ENCODE measurements at places on chromosomes 5 and 9. TPM values are rescaled to one million over a fixed set of nuclear protein-coding genes. Genes with fewer than 3 reads are reported as not detected.

The IFNK gene
- total RNA-seq, result not detected

- DNase-seq, result peak; percentile 37
These were observed 270.8 kb downstream of the PSAT1 start for GRCh38 chr9:78567693-78568092.

DNA sequence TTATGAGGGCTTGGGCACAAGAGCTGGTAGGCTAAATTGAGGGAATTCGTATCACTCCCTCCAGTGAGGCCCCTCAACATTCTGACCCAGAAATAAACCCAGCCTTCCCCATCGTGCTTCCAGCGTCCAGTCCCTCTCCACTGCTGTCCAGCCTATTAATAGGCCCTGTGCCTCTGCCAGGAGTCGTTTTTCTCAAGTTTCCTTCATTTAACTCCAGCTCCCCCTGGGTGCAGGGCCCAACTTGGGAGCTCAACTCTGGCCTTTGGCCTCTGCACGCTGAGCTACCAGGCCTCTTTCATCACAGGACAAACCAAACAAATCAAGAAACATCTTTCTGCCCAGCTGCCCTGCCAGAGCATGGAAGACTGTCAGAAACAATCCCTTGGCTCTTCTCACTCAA is 10.0 kb downstream of the HBEGF start:
- no peak for DNase-seq

- no peak for DNase-seq
These were observed 4.4 kb upstream of the COL5A1 start for GRCh38 chr9:134637241-134637640.

DNA sequence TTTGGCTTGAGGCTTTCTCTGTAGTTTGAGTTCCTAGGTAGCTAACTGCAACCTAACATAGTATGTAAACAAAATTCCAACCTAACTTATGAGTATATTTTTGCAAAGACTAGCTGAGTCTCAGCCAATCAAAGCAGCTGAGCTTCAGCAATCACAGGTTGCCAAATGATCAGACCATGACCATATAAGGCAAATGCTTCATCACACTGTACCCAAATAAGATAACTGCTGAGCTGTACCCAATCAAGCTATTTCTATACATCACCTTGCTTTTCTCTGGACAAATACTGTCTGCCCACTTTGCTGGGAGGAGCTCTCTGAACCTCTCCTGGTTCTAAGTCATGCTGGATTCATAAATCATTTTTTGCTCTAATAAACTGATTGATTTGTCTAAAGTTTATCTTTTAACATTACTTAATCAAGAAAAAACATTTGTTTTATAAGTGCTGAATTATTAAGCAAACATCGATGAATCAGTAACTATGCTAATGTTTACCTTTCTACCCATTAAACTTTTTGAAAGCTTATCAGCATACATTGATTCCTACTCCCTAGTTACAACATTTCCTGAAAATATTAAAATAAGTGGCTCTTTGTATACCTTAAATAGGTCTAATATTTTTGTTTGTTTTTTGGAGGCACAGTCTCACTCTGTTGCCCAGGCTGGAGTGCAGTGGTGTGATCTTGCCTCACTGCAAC is 129.7 kb upstream of the PCA3 start:
- DNase-seq, result peak; percentile 63

DNA sequence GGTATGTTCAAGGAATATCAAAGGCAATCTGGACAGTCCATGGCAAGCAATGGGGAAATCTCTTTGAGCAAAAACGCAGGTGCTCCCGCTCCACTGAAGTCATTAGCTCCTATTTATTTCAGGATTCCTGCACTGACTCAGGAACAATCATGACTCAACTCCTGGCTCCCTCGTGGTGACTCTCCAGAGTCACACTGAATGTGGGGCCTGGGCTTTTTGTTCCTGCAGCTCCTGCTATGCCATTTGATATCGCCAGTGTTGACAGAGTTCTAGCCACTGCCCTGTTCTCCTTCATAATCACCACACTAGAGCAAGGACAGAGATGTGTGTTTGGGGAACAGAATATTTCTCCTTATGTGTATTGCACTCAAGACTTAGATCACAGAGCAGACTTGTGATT is 187.2 kb upstream of the ZNF462 start:
- peak; percentile 5 for DNase-seq

The C5orf58 gene
- not detected for total RNA-seq

DNA sequence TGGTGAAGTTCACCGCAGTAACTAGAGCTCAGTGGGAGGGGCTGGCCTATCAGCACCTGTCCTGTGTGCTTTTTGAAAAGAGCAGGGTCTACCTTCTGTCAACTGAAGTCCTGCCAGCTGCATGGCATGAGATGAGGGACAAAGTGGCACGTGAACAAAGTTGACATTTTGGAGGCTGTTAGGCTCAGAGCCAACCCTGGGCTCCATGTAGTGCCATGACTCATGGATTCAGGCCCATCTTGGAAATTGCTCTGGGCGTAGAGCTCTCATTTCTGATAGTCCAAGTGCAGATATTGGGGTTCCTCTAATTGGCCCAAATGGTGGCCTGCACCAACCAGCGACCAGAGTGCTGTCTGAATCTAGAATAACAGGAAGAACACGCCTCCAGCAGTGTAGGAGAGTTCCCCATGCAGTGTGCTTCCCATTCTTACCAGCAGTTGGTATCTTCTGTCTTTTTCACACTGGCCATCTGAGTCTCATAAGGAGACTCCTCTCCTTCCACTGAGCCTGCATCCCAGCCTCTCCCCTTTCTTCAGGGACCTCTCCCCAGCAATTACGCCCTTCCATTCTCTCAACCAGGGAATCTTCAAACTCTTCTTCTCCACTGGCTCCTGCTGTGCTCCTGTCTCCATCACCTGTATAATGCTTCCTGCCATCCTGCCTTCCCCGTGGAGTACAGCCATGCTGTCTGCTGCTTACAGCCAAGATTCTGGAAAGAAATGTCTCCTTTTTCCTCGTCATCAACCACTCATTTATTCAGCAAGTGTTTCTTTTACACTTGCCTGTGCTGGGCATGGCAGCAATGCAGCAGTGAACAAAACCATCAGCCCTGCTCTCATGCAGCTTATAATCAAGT is 30.4 kb downstream of the IRF1 start:
- no peak for DNase-seq

The F2RL2 gene
- total RNA-seq, result 0.17 TPM

DNA sequence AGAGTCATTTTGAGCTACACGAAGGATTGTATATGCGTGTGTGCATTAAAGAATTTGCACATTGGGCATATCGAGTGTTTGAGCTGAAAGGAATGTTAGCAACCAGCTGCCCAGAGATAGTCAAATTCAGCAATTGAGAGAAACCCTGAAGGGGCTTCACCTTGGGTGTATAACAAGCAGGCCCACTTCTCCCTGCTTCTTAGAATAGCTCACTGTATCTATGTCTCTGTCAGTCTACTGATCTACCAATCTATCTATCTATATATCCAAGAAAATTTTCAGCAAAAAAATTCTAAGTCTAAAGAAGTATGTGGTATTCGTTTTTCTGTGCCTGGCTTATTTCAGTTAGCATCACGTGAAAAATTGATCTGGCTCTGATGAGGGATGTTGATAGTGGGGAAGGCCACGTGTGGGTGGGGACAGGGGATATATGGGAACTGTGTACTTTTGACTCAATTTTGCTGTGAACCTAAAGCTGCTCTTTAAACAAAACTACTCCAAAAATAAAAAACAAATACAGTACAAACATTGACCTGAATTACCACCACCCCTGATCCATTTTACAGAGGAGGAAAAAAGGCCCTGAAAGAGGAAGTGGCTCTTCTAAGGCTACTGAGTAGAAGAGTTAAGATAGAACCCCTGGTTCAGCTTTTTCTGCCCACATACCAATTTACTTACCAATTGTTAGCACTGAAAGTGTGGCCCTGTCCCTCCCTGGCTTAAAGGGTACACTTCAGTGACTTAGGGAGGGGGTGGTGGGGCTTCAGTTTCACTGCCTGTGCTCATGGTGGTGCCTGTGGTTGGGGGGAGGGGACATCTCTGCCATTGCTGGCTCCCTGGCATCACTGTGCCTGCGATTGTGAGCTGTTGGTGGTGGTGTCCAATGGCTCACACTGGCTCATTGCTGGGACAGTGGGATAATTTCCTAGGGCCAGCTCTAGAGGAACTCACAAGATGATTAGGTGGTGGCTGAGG is 141.8 kb downstream of the DOCK2 start:
- DNase-seq, result no peak

The PLAC8L1 gene
- total RNA-seq, result 0.96 TPM

The RMI1 gene
- total RNA-seq, result 3.7 TPM

DNA sequence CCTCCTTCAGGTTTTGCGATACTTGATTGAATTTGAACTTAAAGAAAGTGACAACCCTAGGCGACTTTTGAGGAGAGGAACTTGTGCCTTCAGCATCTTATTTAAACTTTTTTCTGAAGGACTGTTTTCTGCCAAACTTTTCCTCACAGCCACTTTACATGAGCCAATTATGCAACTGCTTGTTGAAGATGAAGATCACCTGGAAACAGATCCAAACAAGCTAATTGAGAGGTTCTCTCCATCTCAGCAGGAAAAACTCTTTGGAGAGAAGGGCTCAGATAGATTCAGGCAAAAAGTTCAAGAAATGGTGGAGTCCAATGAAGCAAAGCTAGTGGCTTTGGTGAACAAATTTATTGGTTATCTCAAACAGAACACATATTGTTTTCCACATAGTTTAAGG is 40.6 kb downstream of the GAPVD1 start:
- no peak for DNase-seq

- peak; percentile 8 for DNase-seq
These were observed 2.3 kb upstream of the IRX2 start for GRCh38 chr5:2753452-2754420.

DNA sequence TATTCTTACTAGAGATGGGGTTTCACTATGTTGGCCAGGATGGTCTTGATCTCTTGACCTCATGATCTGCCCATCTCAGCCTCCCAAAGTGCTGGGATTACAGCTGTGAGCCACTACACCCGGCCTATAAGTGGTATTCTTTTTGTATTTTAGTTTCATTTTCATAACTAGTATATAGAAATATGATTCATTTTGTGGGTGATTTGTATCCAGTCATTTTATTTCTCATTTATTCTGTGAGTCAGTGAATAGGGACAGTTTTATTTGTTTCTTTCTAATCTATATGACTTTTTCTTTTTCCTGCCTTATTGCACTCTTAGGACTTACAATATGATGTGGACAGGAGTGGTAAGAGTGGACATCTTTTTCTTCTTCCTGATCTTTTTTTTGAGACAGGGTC is 112.9 kb downstream of the AOPEP start:
- DNase-seq, result no peak

DNA sequence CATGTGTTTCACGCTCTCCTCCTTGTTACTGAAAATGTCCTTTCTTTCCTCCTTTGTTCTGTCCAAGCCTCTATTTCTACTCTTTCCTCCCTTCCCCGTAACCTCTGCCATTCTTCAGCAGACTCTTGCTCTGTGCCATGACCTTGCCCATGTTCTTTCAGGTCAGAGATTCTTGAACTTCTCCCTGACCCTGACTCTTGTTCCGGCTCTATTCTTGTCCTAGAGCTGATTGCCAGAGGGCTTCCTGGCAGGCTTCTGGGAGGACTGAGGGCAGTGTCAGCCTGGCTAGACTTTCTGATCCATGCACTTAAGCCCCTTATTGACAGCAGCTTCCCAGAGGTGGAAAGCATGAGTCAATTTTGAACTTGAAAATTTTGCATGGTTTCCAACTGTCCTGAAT is 174.2 kb downstream of the TMEM161B start:
- no peak for DNase-seq

The GCNT1 gene
- total RNA-seq, result 39.8 TPM

The ADRA1B gene
- 0.80 TPM for total RNA-seq

The PKD2L2 gene
- not detected for total RNA-seq

- DNase-seq, result no peak
These were observed 40.7 kb downstream of the VCAN start for GRCh38 chr5:83512061-83512745.

DNA sequence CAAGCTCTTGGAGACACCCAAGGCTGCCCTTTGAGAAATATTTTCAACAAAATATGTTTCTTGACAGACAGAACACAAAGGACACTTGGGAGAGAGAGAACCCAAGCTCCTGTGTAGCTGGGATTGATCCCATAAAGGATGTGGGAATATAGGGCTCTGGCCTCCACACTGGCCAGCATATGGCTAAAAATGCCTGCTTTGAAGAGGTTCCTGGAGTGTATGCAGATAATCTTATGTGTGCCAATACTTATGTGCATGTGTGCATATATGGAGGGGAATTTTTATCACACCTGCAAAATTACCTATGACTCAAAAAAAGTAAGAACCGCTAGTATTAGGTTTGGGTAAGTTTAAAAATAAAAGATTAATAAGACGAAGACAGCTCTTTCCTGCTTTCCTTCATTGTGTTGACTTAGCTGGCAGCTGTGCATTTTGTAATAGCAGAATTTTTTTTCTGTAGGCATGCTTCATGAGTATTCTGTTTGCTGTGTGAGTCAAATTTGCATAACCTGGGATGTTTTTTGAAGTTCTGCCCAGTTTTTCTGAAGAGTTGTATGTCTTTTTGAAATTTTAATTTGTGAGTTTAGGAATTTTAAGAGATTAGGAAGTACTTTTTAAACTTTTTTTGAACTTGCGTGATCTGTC is 42.6 kb downstream of the HACD4 start:
- DNase-seq, result no peak

GRCh38 chr5:34598177-34598794 is 57.8 kb upstream of the RAI14 start:
- DNase-seq, result peak; percentile 93

DNA sequence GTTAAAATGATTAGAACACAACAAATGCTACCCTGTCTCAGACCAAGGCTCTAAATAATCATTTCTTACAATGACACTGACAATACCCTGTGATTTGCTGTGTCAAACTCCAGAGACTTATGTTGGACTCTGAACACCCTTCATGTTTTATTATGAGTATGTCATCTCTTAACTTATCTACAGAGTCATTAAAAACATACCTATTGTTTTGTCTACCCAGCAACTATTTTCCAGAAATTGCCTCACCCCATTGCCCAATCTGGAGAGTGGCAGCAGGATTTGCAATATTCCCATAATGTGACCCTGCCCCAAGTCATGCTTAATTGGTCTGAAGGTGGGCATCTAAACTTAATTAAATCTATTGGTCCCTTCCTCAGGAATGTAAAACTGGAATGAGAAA is 23.0 kb upstream of the KIF2A start:
- DNase-seq, result no peak

The GRAMD2B gene
- total RNA-seq, result 113 TPM

DNA sequence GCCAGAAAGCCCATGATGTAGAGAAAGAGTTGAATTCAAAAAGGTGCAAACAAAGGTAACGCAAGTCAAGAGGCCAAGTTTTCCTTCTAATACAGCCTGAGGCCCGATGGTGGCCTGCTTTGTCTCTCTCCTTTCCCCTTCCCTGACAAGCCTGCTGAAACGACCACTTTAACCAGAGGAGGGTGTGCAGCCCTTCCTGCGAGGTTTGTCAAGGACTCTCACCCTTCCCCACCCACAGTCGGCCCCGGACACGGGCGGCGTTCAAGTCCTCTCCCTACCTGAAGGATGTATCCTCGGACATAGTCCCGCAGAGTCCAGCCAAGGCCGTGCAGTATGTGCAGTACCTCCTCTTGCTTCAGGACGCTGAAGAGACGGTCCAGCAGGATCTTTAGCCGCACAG is 318.2 kb downstream of the BNC2 start:
- DNase-seq, result no peak

DNA sequence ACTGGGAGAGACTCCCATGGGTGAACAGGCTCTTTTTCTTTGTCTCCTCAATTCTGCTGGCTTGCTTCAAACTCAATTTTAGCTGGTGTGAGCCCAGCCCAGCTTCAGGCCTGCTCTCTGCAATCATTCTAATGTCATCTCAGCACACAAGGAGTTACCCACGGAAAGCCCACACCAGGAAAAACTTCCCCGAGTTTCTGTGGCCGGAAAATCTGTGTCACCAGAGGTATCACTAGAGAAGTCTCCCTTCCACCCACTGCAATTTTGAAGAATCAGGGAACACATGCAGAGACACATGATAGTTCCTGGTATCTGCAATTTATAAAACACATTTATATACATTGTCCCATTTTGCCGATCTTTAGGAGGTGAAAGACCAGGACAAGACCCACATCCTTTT is 13.5 kb upstream of the NDFIP1 start:
- DNase-seq, result no peak
